ENCODE measurements at places on chromosomes 12 and 14. TPM values are rescaled to one million over a fixed set of nuclear protein-coding genes. Genes with fewer than 3 reads are reported as not detected.

PLCZ1 gene
- not detected for total RNA-seq

GTF2H3 gene
- 26.8 TPM for total RNA-seq

NANOG gene
- total RNA-seq, result not detected

PMCH gene
- total RNA-seq, result not detected

DLGAP5 gene
- total RNA-seq, result 29.9 TPM

ABCD4 gene
- total RNA-seq, result 31.2 TPM

DNA sequence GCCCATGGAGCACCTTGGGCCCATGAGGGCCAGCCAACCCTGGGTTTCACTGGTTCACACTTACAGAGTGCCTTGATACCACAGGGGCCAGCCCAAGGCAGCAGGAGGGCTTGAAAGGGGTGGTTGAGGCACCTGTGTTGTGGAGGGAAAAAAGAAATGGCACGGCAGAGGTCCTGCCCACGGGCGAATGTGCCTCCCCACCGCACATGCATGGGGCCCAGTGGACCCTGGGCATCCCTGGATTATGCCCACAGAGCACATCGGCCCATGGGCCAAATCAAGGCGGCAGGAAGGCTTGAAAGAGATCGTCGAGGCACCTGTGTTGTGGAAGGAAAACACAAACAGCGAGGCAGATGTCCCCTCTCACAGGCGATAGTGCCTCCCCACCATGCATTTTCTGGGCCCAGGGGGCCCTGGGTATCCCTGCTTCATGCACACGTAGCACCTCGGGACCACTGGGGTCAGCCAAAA, 378.1 kb downstream of the ALG10 start:
- no peak for DNase-seq

- no peak for DNase-seq
Measured at GRCh38 chr12:92814584-92814983, 111.8 kb downstream of the PLEKHG7 start.

DNA sequence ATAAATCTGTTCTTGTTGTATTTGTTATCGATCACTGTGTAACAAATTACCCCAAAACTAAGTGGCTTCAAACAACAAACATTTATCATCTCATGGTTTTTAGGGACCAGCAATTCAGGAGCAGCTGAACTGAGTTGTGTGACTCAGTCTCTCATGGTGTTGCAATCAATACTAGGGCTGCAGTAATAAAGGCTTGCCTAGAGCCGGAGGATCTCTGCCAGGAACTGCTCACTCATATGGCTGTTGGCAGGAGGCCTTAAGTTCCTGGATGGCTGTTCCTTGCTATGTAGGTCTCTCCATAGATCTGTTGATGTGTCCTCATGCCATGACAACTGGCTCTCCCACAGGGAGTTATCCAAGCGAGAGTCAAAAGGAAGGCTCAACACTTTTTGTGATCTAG, 3.8 kb upstream of the PSMC6 start:
- DNase-seq, result no peak

DNA sequence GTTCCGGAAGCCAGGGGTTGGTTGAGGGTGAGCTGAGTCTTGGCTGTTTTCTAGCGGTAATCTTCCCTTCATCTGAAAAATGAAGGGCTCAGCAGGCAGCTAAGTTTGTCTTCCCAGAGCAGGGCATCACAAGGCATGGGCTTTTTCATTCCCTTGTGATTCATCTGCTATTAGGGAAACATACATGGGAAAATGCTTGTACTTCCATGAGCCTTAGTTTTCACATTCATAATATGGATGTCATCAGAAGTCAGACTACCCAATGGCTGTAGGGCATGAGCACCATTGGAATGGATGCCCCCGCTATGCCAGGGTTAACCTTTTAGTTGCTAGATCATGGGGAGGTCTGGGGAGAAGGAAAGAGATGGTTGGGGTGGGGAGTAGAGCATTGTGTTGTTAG, 18.7 kb downstream of the HELB start:
- DNase-seq, result no peak

DNA sequence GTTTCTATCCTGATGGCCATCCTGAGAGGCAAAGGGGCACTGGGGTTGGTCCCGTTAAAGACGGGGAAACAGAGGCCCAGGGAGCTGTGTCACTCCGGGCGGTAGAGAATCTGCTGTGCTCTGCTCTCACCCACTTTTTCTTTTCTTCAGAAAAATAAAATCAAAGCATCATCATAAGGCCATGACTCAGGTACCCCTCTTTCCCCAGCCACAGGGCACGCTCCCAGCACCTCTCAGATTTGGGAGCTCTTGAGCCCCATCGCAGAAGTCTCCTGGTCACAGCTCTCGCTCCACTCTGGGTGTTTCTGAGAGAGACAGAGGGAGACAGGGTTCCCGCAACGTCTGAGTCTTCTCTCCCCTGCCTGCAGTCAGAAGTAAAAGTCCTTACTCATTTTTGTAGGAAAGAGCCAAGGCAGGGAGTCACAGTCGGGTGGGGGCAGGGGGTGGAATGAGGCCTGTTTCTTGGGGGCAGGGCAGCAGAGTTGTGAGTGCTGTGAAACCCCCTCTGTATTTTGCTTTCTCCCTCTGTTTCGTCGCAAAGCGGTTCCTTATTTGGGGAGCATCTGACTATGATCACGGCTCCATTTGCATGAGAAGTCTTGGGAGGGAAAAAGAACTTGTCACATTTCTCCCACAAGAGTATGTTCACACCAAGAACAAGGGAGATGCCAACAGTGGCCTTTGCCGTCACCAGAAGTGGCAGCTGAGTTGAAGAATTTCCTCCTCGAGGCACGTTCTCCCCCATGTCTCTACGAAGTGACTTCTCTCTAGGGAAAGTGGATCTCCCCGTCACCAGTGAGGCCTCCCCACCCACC, 139.0 kb downstream of the BCL11B start:
- no peak for DNase-seq

DNA sequence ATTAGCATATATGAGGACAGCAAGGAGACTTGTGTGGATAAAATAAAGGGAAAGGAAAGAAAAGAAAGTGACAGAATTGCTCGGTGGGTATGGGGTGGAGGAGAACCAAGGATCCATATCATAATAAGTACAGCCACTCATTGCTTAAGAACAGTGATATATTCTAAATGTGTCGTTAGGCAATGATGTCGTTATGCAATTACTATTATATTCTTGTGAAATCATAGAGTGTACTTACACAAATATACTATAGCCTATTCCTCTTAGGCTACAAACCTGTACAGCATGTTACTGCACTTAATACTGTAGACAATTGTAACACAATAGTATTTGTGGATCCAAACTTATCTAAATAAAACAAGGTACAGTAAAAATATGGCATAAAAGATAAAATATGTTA, 271.1 kb downstream of the CCER1 start:
- no peak for DNase-seq

GRCh38 chr14:43914041-43914693, 592.9 kb downstream of the FSCB start:
- DNase-seq, result no peak

- DNase-seq, result no peak
Measured at GRCh38 chr12:131774576-131775391, 53.4 kb upstream of the MMP17 start.

DNA sequence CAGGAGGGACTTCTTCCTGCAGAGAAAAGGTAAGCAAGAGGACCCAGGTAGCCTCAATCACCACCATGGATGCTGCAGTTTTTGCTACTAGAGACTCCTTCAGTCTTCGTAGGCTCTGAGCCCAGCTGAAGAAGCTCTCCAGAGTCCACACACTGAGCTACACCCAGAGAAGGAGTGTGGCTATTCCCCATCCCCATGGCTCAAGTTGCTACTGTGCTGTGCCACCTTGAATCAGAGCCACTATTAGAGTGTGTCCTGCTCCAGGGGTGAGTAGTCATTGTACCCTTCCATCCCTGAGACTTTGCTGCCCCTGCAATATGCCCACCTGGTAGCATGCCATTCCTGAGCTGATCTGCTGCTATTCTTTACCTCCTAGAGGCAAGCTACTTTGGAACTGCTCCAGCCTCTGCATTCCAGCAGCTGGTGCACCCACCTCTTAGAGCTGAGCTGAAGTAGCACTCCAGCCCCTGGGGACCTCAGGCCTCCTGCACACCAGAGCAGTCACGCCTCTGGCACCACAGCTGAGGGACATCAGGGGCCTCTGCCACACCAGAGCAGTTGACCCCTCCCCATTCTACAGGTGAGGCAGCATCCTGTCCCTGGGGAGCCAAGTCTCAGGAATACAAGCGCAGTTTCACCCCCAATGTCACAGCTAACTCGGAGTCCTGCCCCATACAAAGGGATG, 213.0 kb downstream of the TRHDE start:
- DNase-seq, result no peak

- DNase-seq, result no peak
Measured at GRCh38 chr14:99684410-99684934, 374 bp downstream of the CYP46A1 start.

Data from Caki2 (cell line).